Fibroblast of skin of left quadriceps (primary cell): ENCODE measurements at places on chromosomes 2 and 18.

DNA sequence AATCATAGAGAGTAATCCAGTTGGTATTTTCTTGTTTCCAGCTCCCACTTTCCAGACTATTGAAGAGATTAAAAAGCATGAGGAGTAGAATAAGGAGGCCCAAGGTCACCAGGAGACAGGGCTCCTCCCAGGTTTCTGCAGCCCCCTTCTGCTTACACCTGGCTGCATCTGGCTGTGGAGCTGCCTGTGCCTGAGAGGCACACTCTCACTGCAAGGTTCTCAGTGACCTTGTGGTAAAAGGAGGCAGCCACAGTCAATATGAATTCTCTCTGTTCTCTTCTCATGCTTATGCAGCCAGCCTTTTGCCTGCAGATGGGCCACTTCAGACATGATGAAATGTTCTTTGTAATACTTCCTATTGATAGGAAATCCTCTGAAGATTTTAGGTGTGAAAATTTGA lies 233.7 kb downstream of the MYO3B start:
- DNase-seq = no peak

DNA sequence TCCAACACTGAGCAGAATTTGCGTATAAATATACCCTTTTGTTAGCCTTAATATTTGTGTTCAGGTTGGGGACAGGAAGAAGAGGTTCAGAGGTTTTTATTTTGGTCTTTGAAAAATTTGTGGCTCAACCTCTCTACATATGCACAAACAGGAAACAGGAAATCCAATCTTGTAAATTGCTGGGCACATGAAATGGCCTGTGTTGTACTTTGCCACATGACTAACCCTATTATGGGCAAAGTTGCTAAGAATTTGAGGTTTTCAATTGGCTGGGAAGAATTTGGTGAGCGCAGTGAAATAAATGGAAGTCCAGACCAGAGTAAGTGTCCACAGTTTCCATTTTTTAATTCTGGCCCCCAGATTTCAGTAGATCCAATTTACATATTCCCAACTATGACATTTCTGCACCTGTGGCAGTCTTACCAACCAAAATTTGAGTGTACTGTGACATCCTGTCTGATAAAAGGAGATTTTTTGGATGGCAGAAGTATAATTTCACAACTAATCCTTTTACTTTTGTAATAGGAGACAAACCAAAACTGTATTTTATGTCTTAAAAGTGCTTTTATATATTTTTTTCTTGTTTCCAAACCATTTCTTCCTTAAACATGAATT lies 63.6 kb downstream of the COX7A2L start:
- DNase-seq = no peak

- DNase-seq = no peak
Measured at GRCh38 chr2:56985609-56986008, 801.8 kb downstream of the CCDC85A start.

GRCh38 chr2:66431274-66431642 lies 3.7 kb upstream of the MEIS1 start:
- DNase-seq = no peak

- DNase-seq = no peak
Measured at GRCh38 chr2:174112073-174112472, 136.3 kb downstream of the OLA1 start.

GRCh38 chr2:171004833-171005232 lies 75.8 kb downstream of the GORASP2 start:
- DNase-seq = no peak

DNA sequence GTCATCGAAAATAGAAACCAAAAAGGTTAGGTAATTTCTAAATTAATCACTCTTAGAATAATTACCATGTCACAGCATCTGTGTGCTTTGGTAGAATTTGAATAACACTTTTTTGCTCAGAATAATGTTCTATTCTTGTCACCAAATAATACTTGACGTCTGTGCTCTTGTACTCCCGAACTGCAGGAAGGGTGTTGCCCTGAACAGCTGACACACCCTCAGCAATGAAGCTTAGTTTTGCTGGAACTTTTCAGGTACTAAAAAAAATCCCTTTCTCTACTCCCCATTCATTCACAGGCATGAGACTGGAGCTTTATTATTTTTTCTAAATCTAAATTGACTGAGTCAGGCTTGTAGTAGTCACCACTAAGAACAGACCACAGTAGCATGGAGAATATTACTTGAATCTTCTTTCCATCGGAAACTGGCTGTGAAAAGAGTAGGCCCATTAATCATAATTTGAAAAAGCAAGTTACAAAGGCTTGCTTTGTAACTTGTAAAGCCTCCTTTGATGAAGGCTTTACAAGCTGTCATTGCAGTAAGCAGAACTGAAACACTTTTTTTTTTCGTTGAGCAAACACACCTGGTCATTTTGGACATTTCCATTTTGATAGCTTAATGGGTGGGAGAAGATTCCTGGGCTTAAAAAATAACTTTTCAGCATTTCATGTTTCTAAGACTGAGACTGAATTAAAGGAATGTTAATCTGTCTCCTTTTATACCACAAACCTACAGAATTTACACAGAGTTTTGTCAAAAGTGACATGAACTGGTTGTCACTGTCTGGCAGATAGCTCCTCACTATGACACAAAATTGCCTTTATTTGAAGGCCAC lies 70.3 kb upstream of the PELI1 start:
- DNase-seq = no peak
